ENCODE measurements at places on chromosomes 11 and 22. TPM values are rescaled to one million over a fixed set of nuclear protein-coding genes. Genes with fewer than 3 reads are reported as not detected.
A peak's percentile ranks its signal among the peaks of the same experiment; 100 is the strongest.

- DNase-seq = no peak
These were observed 69.9 kb downstream of the MPPED1 start for GRCh38 chr22:43481568-43482317.

GRCh38 chr22:44616882-44617655 is 84.9 kb upstream of the PRR5 start:
- DNase-seq = no peak

Gene CD3G
- 0.69 TPM for total RNA-seq

- no peak for DNase-seq
These were observed 12.1 kb upstream of the TRIM44 start for GRCh38 chr11:35650467-35650866.

Gene CPT1B
- total RNA-seq = 4.2 TPM

Gene IFT27
- total RNA-seq = 26.2 TPM

GRCh38 chr11:56396047-56396446 is 16.4 kb upstream of the OR5AL1 start:
- DNase-seq = no peak

Gene GGTLC2
- not detected for total RNA-seq

GRCh38 chr11:130550150-130550549 is 101.7 kb downstream of the ADAMTS15 start:
- DNase-seq = no peak

Gene TRPC6
- 10.3 TPM for total RNA-seq

DNA sequence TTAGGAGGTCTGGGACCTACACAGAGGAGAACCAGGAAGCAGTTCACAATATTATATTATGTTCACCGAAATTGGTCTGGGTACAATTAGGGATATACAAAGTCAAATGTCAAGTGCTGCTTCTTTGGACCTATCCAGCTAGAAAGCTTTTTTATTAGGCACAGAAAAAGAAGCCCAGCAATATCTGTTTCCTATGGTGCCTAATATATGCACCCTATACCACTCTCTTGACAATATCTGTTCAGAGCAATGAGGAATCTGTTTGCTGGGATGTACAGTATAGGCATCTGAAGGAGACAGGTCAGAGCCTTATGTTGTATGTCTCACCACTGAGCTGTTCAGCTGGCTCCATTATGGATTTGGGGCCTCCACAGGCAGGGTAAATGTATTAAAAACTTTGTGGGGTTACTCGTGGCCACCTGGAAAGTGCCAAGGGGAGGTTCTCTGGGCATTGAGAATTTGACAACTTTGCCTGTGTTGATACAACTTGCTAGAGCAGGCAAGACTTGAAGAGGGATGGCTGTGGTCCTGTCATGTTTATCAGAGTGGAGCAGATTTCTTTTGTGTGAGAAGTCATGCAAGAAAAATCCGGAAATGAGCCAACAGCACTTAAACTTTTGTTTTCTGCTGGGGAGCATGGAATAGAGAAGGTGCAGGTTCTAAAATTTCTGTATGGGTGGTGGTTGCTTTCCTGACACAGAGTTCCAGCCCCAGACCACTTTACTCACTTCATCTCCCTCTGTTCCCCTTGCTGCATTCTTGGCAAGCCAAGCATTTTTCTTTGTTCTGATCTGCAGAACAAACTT is 10.1 kb downstream of the STIM1 start:
- DNase-seq = no peak

DNA sequence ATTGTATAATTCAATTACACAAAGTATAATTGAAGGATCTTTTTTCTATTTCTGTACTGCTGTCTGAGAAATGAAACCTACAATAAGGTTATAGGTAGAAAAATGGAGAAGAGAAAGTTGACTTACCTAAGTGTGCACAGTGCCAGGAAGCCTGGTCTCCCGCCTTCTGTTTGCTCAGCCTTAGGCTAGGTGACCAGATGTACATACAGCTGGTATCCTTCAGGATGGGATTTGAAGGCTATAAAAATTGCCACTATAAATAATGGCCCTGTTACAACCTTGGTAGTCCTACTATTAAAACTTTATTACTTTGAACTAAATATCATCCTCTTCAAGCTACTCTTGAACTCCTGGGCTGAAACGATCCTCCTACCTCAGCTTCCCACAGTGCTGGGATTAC is 19.7 kb downstream of the OR51E2 start:
- DNase-seq = no peak

Gene RFPL1
- not detected for total RNA-seq

- peak; percentile 24 for DNase-seq
These were observed 1.3 kb upstream of the ZFTA start for GRCh38 chr11:63769714-63770455.

GRCh38 chr11:35600331-35600838 is 17.9 kb upstream of the FJX1 start:
- no peak for DNase-seq

- DNase-seq = no peak
These were observed 14.7 kb downstream of the IGLL1 start for GRCh38 chr22:23565305-23565914.

Gene PLAAT4
- total RNA-seq = 44.9 TPM

Gene SCN3B
- 1.2 TPM for total RNA-seq

DNA sequence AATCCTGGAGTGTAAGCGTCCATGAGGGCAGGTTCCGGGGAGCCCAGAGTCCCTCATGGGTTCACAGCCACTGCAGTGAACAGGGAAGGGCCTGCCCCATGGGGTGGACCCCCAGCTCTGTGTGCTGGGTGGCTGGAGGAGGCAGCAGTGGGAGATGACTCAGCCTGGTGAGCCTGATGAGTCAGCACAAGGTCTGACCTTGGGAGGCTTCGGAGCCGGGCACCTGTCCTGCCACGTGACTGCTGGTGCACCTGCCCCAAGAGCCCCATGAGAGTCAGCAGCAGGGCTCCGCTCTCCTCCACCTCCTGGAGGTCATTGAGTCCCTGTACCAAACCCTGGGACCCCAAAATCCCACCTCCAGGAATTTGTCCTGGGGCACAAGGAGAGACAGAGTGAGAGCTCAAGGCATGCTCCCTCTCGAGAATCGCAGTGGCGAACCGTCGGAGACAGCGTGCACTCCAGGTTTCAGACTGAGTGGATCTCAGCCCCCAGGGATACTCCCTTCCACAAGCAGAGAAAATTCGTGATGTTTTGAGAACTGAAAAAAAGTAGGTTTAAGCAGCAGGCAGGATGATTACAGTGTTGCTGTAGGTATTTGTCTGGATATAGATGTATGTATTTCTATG is 1221.7 kb downstream of the BRD1 start:
- DNase-seq = peak; percentile 52

DNA sequence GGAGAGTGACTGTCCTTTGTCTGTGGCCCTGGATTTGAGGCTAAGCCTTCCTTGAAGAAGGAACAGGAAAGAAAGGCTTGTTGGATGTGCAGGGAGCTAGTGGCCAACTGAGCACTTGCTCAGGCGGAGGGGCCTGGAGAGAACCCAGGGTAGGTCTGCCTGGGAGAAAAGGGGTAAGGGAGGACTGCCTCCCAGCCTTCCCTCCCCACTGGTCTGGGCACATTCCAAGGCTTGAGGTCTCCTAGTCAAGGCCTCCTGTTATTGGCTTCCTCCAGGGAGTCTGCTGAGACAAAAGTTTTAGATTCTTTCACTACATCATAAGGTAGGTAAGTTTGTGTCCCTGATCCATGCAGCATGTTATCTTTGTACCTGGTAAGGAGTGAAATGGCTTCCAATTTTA is 15.2 kb downstream of the KCNQ1OT1 start:
- peak; percentile 13 for DNase-seq

GRCh38 chr22:23073526-23074229 is 3.4 kb downstream of the GNAZ start:
- DNase-seq = peak; percentile 19

DNA sequence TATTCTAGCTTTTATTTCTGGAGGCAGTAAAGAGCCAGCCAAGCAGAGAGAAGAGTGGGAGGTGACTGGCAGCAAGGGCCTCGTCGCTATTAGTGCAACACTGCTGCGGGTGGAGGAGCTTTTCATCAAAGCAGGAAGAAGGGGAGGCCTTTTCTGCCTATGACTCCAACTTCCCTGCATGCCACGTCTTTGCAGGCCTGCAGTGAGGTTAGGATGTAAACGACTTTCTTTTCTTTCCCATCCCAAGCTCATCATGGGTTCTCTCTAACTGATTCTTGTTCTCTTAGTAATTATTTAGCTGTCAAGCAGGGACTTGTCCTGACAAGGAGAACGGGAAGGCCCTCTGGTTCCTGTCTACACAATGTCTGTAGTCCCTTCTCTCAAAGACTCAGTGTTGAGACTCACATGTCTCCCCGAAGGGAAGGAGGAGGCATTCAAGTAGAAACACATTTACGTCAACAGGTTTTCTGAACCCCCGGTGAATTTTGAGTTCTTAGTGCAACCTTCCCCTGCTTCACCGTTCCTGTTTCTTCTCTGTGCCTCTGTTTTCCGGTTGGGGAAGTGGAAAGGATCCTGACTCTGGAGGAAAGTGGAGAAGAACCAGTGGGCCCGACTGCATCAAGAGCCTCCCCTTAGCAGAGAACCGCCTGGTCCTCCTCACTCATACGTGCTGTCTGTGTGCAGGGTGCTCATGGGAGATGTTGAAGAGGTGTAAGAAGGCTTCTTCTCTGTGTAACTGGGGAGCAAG is 56.9 kb downstream of the PACS1 start:
- DNase-seq = peak; percentile 18

DNA sequence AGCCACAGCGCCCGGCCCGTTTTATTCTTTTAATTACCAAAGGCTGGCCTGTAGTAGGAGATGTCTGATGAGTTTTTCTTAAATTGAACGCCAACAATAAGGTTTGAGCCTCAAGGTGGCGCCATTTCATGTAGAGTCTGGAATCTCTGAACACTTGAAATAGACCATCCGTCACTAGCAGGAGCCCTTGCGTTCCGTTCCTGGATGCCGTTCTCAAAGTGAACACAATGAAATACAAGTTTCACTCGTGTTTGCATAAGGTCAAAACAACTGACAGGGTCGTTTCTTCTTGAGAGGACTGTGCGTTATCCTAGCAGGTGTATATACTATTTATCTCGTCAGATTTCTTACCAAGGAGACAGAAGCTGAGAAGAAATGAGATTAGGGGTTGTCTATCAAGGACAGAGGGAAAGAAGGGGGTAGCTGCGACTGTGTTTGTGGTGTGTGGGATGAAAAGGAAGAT is 18.7 kb upstream of the SCGB1D1 start:
- no peak for DNase-seq

DNA sequence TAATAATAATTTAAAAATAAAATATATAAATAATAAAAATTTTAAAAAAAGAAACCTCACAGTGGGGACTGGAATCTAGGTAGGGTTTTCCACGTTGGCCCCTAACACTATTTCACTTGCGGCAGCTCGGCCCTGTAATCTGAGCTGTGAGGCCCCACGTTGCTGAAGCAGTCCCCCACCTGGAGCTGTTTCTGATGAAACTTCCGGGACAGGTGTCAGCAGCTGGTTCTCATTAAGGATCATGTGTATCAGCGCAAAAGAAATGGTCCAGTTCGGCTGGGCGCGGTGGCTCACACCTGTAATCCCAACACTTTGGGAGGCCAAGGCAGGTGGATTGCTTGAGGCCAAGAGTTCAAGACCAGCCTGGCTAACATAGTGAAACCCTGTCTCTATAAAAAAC is 17.3 kb downstream of the RHOD start:
- no peak for DNase-seq

DNA sequence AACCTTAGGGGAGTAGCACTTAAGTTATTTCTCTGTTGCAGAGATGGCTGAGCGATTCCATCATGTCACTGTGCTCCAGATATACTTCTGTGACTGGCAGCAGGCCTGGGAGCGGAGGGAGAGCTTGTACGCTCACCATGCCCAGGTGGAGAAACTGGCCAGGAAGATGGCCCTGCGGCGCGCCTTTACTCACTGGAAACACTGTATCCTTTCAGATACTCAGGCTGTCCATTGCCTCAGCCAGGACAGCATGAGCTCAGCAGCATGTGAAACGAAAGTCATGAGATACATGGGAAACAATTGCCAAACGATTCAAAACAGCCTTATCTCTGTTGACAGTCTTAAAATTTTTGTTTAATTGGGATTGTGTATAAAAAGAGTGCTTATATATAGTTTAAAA is 78.9 kb downstream of the SFI1 start:
- DNase-seq = peak; percentile 39

- no peak for DNase-seq
These were observed 332.8 kb upstream of the C11orf87 start for GRCh38 chr11:109089144-109089543.

- DNase-seq = no peak
These were observed 717 bp downstream of the OSM start for GRCh38 chr22:30265823-30266444.

GRCh38 chr11:96319898-96320656 is 22.9 kb downstream of the MAML2 start:
- DNase-seq = no peak

- no peak for DNase-seq
These were observed 24.1 kb downstream of the CUL5 start for GRCh38 chr11:108032800-108033199.

DNA sequence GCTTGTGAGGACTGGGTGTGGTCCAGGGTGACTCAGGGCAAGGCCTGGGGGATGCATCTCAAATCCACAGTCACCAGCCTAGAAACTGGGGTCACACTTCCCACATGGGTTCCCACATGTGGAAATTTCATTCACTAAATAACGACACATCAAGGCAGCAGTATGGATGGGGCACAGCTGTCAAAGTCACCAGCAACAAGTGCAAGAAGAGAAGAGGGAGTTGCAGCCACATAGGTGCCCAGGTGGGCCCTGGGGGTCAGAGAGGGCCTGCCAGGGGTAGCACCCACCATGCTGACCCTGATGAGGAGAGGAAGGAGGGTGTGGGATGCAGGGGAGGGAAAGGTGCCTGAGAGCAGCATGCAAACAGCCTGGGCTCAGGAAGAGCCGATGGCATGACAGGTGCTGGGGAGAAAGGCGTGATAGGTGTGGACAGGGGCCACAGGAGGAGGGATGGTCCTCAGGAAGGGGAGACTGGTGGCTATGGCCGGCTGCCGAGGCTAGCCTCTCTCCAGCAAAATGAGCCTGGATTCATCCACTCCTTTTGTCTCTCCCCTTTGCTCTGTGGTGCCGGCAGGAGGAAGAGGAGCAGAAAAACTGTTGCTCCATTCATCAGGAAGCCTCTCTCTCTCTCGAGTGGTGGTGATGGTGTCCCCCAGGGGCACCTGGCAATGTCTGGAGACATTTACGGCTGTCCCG is 22.3 kb downstream of the DGCR6L start:
- DNase-seq = no peak

GRCh38 chr11:21893565-21893867 is 299.4 kb upstream of the ANO5 start:
- DNase-seq = no peak

Gene MOGAT2
- 1.1 TPM for total RNA-seq

DNA sequence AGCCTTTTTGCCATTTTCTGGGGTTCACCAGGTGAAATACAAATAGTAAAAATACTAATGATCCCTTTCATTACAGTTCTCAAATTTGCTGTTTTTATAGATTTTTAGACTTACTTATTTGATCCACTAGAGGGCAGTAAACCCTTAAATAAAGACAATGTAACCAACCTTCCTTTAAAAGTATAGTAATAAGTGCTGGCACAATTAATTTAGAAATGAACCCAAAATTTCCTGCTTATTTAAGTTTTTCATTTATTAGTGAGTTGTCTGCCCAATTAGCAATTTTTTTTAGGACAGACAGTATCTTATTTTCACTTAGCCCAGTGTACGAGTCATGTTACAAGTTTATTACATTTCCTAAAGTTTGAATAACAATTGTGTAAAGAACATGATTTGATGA is 4.7 kb downstream of the DDIAS start:
- DNase-seq = no peak

Gene GLYAT
- total RNA-seq = not detected

Gene MPPED2
- total RNA-seq = 0.51 TPM
